Stimulated activated CD4-positive, alpha-beta T cell treated with anti-CD3 and anti-CD28 coated beads, Interleukin-15, amount 100 ng/mL, for 1 hour (primary cell): ENCODE measurements at places on chromosomes 7 and 10.

DNA sequence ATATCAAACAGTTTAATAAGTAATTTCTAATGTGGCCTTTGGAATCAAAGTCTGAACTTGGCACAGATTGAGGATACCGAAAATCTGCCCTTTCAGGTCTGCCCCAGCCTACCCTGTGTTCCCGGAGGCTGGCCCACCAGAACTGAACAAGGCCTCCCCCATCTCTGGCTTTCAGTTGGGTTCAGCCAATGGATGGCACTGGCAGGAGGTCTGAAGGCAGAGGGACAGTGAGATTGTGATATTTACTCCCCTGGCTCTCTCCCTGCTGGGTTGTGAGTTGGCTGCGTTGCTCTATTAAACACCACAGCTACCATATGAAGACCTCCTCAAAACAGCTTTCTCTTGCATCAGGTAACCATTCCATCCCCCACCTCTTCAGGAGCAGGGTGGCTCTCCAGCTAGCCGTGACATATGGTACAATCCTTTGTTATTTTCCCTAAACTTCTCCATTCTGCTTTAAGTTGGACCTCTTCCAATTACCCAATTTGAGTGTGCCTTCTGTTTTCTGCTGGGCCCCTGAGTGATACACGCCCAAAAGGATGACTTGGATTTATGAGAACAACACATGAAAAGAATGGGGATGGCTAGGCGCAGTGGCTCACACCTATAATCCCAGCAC lies 28.1 kb downstream of the DNMBP start:
- DNase-seq, result no peak

DNA sequence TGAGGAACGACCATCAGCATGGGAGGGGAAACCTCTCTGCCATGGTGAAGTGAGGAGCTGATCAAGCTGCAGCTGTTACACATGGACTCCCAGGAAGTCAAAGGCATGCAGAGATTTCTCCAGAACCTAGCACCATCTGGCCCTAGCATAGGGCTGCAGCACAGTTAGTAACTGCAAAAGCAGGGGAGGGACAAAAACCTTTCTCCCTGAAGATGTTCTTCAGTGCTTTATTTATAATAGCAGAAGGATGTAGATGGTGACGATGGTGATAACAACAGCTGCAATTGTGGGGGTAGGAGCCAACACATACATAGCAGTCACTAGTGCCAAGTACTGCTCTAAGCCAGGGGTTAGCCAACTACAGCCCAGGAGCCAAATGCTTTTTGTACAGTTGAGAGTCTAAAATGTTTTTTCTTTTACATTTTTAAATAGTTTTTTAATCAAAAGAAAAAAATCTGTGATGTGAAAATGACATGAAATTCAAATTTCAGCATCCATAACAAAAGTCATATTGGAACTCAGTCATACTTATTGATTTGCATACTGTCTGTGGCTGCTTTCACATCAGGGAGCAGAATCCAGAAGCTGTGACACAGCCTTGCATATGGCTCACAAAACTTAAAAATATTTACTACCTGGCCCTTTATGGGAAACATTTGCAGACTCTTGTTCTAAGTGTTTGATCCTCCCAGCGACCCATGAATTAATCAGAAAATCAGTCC lies 299.5 kb downstream of the ELMO1 start:
- DNase-seq, result no peak

DNA sequence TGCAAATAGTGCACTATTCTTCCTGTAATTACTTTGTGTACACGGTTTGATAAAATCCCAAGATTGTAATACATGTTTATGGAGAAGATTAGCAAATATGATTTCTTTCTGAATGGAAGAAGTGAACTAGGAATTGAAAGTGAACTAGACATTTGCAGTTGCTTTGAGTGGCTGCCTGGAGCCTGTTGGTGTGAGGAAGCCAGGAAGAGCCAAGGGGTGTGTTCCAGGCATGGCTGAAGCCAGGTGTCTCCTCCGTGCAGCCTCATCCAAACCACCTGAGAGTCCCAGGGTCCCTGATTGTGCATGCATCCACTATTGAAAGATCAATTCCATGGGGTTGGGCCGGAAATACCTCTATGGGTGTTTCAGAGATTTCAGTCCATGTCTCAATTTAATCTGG lies 253.1 kb upstream of the SHH start:
- no peak for DNase-seq

GRCh38 chr10:113743594-113743993 lies 7.9 kb upstream of the PLEKHS1 start:
- DNase-seq, result no peak

DNA sequence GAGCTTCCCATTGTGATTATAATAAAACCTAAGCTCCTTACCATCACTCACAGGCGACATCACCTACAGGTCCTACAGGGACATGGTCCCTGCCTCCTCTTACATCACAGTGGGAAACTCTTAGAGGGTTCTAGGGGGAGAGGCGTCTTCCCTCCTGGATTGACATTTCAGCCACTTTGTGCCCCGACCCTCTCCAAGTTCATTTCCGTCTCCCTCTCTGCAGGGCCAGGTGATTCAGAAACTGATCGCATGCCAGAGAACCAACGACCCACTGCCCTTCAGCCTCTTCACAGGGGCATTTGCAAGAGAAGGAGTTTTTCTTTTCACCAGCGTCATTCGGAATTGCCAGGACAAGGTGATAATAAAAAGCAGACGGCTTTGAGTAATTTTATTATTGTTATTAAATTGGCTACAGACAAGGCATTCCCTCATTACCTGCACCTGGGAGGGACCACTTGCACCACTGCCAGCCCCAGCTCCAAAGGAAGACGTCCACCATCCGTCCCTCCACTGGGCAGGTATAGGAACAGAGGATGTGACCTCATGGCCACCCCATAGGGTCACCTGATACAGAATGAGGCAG lies 85.8 kb upstream of the CUX1 start:
- no peak for DNase-seq

DNA sequence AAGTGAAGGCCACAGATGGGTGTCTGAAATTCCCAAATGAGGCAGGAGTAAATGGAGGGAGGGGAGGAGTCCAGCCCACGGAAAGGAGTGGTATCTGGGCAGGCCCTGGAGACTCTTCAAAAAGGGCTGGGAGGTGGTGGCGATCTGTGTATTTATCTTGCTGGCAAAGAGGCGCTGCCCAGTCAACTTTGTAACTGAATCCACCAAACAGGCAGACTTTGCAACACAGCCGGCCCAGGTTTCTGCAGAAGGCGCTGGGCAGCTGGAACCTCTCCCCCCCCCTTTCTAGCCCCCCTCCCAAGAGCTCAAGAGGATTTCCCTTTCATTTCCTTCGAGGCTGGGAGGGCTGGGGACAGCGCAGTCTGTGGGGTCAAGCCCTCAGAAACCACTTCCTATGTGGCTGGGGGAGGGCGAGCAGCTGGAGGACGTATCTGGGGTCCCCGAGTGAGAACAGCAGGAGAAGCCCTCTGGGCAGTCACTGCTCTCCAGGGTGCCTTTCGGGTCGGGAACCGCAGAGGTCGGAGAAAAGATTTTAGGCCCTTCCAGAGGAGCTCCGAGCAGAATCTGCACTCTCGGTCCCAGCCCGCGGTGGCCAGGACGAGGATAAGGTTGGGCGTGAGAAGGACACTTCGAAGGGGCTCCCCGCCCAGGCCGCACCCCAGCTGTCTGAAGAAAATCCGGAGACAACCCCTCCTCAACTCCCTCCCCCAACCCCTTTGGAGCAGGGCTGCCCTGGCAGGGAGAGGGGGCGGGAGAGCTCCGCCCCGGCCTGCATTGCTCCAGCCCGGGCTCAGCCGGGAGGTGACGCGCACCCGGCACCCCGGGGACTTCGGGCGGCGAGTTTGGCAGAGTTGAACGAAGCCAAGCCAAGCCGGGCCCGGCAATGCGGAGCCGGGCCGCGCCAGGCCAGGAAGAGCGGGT lies 965 bp downstream of the ZCCHC24 start:
- DNase-seq, result peak; percentile 35

- no peak for DNase-seq
Observed at GRCh38 chr10:17147884-17148489, 18.4 kb upstream of the CUBN start.

DNA sequence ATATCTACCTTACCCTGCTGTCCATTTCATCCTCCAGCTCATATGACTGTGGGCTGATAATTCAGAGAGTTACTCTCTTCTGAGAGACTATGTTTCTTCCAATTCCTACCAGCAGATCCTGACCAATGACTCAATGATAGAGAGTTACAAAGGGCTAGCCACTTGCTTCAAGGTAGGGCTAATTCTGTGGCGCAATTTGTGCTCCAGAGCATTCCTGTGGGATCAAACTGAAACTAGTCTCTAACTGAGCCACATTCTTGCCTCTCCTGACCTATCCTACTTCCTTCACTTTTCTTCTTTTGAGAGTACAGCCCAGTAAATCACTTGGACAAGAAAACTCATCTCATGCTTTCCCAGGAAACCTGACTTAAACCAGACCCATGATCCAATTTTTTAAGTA lies 17.9 kb upstream of the ASZ1 start:
- DNase-seq, result no peak

DNA sequence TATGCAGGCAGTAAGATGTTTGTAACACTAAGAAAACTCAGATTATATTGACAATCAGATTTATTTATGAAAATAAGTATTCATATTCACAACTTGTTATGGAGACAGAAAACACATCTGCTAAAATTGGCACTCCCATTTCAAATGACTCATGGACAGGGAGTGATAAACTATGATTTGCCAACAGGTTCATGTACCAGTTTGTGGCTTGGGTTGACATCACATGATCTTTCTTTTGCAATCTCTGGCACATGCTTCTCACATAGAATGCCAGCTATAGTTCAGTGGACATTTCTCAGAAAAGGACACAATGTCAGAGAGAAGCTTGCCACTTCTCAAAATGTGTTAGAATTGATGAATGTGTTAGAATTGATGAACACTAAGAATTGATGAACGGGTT lies 663.2 kb upstream of the ANKRD30A start:
- DNase-seq, result no peak

DNA sequence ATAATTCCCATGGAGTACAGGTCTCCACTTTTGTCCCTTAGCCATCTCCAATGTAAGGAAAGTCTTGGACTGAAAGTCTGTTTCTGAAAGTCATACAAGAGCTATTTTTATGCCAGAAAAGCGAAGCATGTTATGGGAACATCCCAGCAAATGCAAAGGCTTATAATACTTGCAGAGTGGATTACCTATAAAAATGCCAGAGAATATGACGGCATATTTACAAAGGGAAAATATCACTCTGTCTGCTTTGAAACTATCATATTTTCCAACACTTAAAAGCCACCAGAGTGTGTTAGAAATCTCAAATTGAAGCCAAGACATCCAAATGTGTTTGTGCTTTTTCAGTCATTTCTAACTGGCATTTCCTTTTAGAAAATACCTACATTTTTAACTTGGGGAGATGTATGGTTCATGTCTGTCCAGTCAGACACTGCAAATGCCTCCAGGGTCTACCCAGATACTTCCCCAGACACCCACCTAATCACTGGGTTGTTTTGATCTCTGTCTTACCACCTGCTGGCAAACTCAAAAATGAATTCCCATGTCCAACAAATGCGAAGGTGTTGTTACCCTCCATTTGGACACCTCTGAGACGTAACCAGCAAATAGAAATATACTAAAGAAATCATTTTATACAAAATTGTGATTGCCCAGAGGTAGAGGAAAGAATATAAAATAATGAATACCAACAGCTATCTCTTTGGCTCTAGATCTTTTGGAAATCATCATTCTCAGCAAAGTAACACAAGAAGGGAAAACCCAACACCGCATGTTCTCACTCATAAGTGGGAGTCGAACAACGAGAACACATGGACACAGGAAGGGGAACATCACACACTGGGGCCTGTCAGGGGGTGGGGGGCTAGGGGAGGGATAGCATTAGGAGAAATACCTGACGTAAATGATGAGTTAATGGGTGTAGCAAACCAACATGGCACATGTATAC lies 1.2 kb downstream of the ITIH2 start:
- no peak for DNase-seq

DNA sequence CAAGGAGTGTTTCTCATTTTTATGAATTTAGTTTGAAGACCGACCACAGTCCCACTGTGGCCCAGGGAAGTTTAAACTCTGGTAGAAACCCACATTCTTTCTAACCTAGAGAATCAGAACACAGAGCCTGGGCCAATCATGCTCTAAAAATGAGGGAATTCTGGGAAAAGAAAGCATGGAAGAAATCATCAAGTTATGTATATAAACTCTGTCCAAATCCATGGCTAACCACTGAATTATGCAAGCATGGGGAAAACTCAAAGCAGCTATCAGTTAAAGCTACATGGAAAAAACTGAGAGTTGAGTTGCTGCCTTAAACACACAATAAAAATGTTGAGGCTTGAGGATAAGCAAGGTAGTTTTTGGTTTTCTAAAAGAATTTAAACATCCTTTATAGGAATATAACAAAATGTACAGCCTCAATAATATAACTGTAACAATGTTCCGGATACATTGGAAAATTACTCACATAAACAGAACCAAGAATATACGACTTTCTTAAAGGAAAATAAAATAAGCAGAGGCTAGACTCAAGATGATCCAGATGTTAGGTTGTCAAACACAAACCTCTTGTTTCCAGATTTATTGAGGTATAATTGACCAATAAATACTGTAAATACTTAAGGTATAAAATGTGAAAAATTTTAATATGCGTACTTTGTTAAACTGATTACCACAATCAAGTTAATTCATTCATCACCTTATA lies 311.2 kb upstream of the GNAI1 start:
- no peak for DNase-seq

- no peak for DNase-seq
Observed at GRCh38 chr10:2948127-2948854, 119.1 kb upstream of the PFKP start.

- DNase-seq, result no peak
Observed at GRCh38 chr10:49231086-49231820, 43.1 kb upstream of the TMEM273 start.

GRCh38 chr7:104800307-104800706 lies 213.7 kb upstream of the KMT2E start:
- no peak for DNase-seq

DNA sequence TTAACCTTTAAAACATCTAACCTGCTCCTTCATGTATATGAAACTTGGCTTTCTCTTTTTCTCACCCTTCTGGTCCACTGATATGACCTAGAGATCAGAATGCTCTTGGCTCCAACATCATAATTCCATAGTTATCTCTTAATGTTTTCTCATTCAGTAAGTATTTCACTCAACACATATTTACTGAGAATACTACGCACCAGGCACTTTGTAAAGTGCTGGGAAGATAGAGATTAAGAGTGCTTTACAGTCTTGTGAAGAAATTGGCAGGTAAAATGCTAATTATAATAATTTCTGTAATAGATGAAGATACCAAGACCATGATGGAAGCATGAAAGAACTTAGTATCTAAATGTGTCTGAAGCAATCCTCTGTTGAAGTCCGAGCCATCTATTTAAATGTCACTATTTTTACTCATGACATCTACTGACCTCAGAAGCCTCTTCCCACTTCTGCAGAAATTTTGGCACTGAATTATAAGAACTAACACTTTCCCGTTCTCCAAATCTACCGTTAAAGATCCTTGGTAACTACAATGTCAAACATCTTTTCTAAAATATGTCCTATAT lies 116.2 kb downstream of the HBP1 start:
- DNase-seq, result no peak

DNA sequence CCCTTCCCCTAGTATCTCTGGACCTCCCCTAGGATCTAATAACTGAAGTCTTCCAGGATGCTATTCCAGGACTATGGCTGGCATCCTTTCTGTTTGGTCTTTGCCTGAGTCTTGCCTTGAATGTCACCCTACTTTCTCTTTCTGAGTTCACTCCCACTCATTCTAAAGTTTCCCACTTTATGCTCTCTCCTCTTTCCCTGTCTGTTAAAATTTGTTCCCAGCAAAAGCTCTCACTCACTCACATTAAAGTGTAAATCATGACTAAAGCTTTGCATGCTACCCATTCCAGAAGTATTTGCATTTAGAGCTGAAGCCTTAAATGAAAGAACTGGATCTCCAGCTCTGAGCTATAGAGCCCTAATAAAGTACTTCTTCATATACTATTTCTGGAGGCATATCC lies 42.1 kb upstream of the RAPGEF5 start:
- DNase-seq, result no peak
